ENCODE measurements at places on chromosomes 6 and 20.

- DNase-seq, result no peak
Measured at GRCh38 chr20:5141615-5142014, 14.8 kb downstream of the CDS2 start.

DNA sequence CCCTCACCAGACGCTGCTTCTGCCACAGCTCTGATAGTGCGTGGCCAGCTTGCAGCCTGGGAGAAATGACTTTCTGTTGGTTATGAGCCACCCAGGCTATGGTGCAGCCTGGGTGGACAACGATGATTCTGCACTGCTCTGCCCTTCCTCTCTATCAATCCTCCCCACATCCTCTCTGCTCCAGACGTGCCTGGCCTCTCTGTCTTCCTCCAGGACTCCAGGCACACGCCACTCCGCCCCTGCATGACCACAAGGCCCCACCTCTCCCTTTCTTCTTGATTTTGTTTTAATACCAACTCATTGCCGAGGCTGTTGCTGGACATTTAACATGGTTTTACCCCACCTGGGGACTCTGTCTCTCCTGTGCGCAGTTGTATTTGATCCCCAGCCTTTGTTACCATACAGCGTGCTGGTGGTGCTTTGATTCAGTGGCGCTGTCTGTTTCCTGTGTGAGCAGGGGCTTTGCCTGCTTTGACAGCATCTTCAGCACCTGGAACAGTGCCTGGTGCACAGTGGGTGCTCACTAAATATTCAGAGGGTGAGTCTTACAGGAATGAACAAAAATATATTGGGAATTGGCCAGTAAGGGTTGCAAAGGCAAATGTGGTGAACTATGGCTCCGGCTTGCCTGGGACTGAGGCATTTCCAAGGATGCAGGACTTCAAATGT lies 280.9 kb downstream of the CDH26 start:
- DNase-seq, result no peak

DNA sequence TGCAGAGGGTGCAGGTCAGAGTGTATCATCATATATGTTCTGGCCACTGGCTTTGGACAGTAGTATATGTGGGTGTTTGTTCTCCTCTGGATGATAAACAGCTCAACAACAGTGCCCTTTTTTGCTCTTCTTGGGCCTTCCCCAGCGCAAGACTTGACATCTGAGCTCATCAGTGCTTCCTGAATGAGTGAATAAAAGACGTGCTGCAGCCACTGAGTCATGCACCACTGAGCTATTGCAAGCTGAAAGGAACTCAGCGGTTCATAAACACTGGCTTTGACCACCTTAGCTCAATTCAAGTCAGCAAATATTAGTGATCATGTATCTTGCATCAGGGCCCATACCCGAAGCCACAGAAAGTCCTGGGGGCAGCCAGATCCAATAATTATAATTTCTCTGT lies 105.3 kb upstream of the KCNG1 start:
- no peak for DNase-seq

GRCh38 chr6:62716719-62717118 lies 430.7 kb upstream of the KHDRBS2 start:
- DNase-seq, result no peak

Data from hypothalamus (tissue), 51 donors.